Gastrocnemius medialis (tissue), 4 donors: ENCODE measurements at places on chromosomes 5 and 9. TPM values are rescaled to one million over a fixed set of nuclear protein-coding genes. Genes with fewer than 3 reads are reported as not detected.

The MATR3 gene
- 115 TPM for total RNA-seq

DNA sequence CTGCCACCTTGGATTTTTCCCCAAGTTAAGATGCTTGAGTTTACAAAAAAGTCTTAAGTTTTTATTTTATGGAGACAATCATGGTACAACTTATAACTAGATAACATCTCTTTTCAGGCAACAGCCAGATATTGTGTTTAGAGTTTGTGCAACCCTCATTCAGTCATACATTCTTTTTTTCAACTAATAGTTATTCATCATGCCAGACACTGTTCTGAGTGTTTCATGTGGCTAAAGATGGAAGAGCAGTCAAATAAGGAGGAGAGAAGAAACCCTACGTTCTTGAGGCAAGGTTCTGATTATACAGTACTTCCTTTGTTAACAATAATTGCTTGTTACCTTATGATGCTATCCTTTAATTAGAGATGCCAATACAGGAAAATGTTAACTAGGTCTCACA lies 42.1 kb upstream of the ZNF462 start:
- H3K36me3 ChIP-seq = no peaks in the 10 kb centered on the region
- H3K27me3 ChIP-seq = no peaks in the 10 kb centered on the region
- no peak overlapping the region for H3K27ac ChIP-seq
- H3K4me1 ChIP-seq = no peaks in the 10 kb centered on the region

DNA sequence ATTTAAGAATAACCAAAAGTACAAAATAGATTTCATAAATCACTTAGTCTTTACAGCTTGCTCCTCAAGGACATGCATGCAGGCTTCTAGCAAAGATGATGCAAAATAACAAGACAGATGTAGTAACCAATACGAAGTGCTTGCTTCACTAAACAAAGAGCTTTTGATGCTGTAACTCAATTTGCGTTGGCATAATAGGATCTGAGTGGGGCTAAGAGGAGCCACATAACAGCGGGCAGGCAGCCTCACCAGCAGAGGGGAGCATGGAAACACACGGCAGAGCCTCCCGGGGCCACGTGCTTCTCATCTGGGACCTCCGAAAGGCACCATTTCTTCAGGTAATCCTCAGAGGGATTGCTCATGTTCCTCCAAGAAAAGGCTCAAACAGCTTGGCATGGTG lies 139.7 kb downstream of the C5orf15 start:
- DNase-seq = no peak
- no peaks in the 10 kb centered on the region for H3K27me3 ChIP-seq
- peaks cover 8% of the 10 kb centered on the region for H3K4me1 ChIP-seq
- no peak overlapping the region for H3K27ac ChIP-seq
- H3K36me3 ChIP-seq = no peaks in the 10 kb centered on the region

The TRPM6 gene
- 0.22 TPM for total RNA-seq

The DOCK2 gene
- total RNA-seq = 5.3 TPM

GRCh38 chr9:23041466-23041865 lies 594.8 kb downstream of the DMRTA1 start:
- H3K27me3 ChIP-seq = no peaks in the 10 kb centered on the region
- no peaks in the 10 kb centered on the region for H3K4me1 ChIP-seq
- H3K36me3 ChIP-seq = no peaks in the 10 kb centered on the region
- H3K27ac ChIP-seq = no peak overlapping the region

The BTNL8 gene
- 0.22 TPM for total RNA-seq

DNA sequence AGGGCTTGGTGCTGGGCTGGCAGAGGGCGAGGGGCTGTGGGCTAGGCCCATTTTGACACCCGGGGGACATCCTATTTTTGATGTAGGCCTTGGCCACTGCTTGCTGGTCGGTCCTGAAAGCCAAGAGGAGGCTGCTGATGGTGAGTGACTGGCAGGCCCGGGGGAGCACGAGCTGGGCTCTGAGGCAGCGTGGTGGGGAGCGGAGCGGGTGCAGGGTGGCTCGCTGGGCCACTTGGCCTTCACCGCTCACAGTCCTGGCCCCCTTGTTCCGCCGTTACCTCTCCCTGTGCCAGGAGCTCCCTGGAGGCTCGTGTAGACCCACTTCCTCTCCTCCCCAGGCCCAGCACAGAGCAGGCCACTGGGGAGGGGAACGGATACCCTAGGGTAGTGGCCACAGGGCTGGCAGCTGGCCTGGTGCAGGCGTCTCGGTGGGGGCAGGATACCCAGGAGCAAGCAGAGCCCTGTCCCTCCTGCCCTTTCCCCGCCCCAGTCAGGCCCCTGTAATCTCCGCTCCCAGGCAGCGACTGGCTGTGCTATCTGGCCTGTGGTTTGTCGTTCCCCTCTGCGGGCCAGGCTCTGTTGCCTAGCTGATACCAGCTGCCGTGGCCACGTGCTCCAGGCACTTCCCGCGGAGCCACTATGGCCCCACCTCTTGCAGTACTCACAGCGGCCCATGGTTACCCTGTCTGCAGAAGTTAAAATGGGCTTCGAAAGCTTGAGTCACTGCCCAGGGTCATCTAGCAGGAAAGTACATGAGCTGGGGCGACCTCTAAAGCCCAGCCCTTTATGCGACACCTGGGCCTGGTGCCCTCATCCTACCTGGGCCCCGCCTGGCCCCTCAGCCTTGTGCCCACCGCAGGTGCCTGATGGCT lies 11.7 kb upstream of the DOLPP1 start:
- no peak overlapping the region for H3K4me3 ChIP-seq
- H3K27me3 ChIP-seq = no peaks in the 10 kb centered on the region
- peak; percentile 75 for DNase-seq
- H3K4me1 ChIP-seq = no peaks in the 10 kb centered on the region
- peaks cover 45% of the 10 kb centered on the region for H3K36me3 ChIP-seq
- peak overlapping the region; percentile 76 for H3K27ac ChIP-seq

GRCh38 chr5:137014731-137015130 lies 484.4 kb downstream of the SPOCK1 start:
- H3K27me3 ChIP-seq = no peaks in the 10 kb centered on the region
- no peaks in the 10 kb centered on the region for H3K36me3 ChIP-seq
- H3K4me1 ChIP-seq = no peaks in the 10 kb centered on the region
- no peak overlapping the region for H3K4me3 ChIP-seq

The PTGER4 gene
- total RNA-seq = 9.7 TPM

GRCh38 chr9:116417464-116417863 lies 263.9 kb downstream of the PAPPA start:
- DNase-seq = no peak
- no peak overlapping the region for H3K4me3 ChIP-seq
- no peaks in the 10 kb centered on the region for H3K27me3 ChIP-seq
- H3K36me3 ChIP-seq = no peaks in the 10 kb centered on the region

- no peak for DNase-seq
- no peak overlapping the region for H3K4me3 ChIP-seq
- H3K27ac ChIP-seq = no peak overlapping the region
- no peaks in the 10 kb centered on the region for H3K27me3 ChIP-seq
These were observed 154.5 kb downstream of the TARS1 start for GRCh38 chr5:33595303-33595702.

GRCh38 chr5:23977365-23977764 lies 470.0 kb downstream of the PRDM9 start:
- H3K4me1 ChIP-seq = no peaks in the 10 kb centered on the region
- H3K4me3 ChIP-seq = no peak overlapping the region
- no peaks in the 10 kb centered on the region for H3K27me3 ChIP-seq
- no peak for DNase-seq

GRCh38 chr5:1104327-1105006 lies 7.4 kb downstream of the SLC12A7 start:
- H3K27ac ChIP-seq = peak overlapping the region; percentile 70
- DNase-seq = no peak
- no peak overlapping the region for H3K4me3 ChIP-seq
- no peaks in the 10 kb centered on the region for H3K36me3 ChIP-seq
- H3K4me1 ChIP-seq = peaks cover 36% of the 10 kb centered on the region

The UNC13B gene
- 17.5 TPM for total RNA-seq

- no peak for DNase-seq
- H3K27me3 ChIP-seq = no peaks in the 10 kb centered on the region
- no peaks in the 10 kb centered on the region for H3K36me3 ChIP-seq
- no peak overlapping the region for H3K4me3 ChIP-seq
These were observed 10.6 kb downstream of the TENT4A start for GRCh38 chr5:6723816-6724300.

The SGCD gene
- 37.0 TPM for total RNA-seq

DNA sequence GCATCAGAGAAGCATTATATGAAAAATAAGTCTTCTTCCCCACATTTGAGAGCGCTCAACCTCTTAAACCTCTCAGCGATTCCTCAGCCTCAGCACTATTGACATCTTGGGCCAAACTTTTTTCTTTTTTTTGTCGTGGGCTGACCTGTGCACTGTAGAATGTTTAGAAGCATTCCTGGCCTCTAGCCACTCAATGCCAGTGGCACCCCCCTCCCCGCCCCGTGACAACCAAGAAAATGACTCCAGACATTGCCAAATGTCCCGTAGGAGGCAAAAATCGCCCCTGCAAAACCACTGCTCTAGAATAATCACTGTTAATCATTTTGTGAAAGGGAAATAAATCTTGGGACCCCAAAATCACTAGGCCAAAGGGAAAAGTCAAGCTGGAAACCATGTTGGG lies 129.1 kb upstream of the BOD1 start:
- no peak for DNase-seq
- no peaks in the 10 kb centered on the region for H3K27me3 ChIP-seq
- no peak overlapping the region for H3K27ac ChIP-seq
- H3K36me3 ChIP-seq = no peaks in the 10 kb centered on the region

DNA sequence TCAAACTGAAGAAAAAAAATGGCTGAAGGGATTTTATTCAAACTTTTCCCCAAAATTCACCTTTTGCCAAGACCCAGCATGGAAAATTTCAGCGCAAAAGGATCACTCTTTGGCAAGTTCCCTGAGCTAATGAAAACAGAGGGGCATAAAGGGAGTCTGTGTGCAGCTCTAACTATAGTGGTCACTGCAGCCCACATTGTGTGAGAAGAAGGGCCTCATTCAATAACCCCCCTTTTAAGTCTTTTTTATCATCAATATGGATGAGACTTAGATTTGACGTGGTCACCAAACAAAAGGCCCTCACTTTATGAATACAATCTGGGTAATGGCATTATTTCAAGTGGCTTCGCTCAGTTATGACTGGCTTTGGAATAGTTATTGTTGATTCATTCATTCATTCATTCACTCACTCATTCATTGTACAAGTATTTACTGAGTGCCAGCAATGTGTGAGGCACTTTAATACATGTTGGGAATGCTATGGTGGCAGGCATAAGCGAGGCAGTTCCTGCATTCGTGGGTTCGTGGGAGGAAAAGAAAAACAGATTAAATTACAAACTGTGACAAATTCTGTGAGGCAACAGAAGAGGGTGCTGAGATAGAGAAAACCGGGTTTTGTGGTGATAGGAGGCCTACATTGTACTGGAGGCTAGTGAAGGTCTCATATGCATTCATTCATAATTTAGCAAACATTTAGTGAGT lies 145.7 kb upstream of the KLF4 start:
- no peaks in the 10 kb centered on the region for H3K36me3 ChIP-seq
- no peak for DNase-seq
- no peak overlapping the region for H3K27ac ChIP-seq

GRCh38 chr5:68479524-68479923 lies 264.0 kb downstream of the PIK3R1 start:
- no peaks in the 10 kb centered on the region for H3K36me3 ChIP-seq
- peaks cover 4% of the 10 kb centered on the region for H3K4me1 ChIP-seq
- no peak overlapping the region for H3K27ac ChIP-seq
- no peak for DNase-seq

DNA sequence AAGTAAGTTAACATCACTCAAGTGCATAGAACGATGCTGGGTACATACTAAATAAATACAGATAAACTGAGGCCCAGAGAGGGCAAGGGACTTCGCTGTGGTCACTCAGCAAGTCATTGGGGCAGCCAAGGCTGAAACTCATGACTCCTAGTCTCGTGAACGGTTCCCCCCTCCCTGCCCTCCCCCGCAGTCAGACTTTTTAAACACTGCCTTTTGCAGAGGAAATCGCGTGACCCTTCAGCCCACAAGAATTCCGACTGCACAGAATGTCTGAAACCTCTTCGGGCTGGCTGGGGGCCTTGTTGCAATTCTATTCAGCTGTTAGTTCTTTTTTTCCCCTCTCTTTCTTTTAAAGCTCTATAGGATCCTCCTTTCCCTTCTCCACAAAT lies 28.1 kb downstream of the NEK6 start:
- peaks cover 21% of the 10 kb centered on the region for H3K4me1 ChIP-seq
- peak overlapping the region; percentile 66 for H3K27ac ChIP-seq
- peak; percentile 62 for DNase-seq
- H3K27me3 ChIP-seq = no peaks in the 10 kb centered on the region

DNA sequence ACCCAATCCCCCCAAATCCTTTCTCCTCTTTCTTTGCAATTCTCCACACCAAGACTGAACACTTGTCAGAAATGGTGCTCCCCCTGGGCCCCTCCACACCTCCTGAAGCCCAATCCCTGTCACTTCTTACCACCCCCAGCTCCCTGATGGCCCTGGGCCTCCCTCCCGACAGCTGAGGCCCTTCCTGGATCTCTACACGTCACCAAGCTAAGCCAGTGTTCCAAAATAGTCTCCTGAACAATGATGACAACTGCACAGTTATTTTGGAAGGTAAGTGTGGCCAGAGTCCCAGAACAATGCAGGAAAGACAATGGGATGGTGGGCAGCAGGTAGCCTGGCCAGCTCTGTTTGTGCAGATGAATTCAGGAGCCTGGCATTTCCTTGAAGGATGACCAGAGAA lies 63.7 kb upstream of the PRSS3 start:
- no peak overlapping the region for H3K27ac ChIP-seq
- no peak for DNase-seq
- H3K36me3 ChIP-seq = no peaks in the 10 kb centered on the region
- H3K27me3 ChIP-seq = no peaks in the 10 kb centered on the region

GRCh38 chr9:135255033-135255840 lies 167.8 kb downstream of the OLFM1 start:
- no peak overlapping the region for H3K27ac ChIP-seq
- no peaks in the 10 kb centered on the region for H3K36me3 ChIP-seq
- peaks cover 4% of the 10 kb centered on the region for H3K27me3 ChIP-seq
- no peak overlapping the region for H3K4me3 ChIP-seq
- no peaks in the 10 kb centered on the region for H3K4me1 ChIP-seq

- H3K36me3 ChIP-seq = no peaks in the 10 kb centered on the region
- H3K27ac ChIP-seq = no peak overlapping the region
These were observed 6.7 kb upstream of the ALDOB start for GRCh38 chr9:101442318-101442717.

The MGAT4B gene
- 86.0 TPM for total RNA-seq

The CRB2 gene
- not detected for total RNA-seq

The TRAF1 gene
- 1.6 TPM for total RNA-seq

The SHOC1 gene
- not detected for total RNA-seq

- no peaks in the 10 kb centered on the region for H3K27me3 ChIP-seq
- no peak overlapping the region for H3K4me3 ChIP-seq
- DNase-seq = no peak
- H3K27ac ChIP-seq = no peak overlapping the region
- no peaks in the 10 kb centered on the region for H3K4me1 ChIP-seq
These were observed 278.3 kb downstream of the TMEM38B start for GRCh38 chr9:105972466-105973204.

GRCh38 chr9:17578577-17578910 lies 322 bp upstream of the SH3GL2 start:
- peaks cover 6% of the 10 kb centered on the region for H3K4me1 ChIP-seq
- peaks cover 27% of the 10 kb centered on the region for H3K27me3 ChIP-seq
- no peak for DNase-seq
- no peak overlapping the region for H3K27ac ChIP-seq
- H3K36me3 ChIP-seq = no peaks in the 10 kb centered on the region
- peak overlapping the region; percentile 32 for H3K4me3 ChIP-seq
